ENCODE measurements at places on chromosomes 2 and 18. TPM values are rescaled to one million over a fixed set of nuclear protein-coding genes. Genes with fewer than 3 reads are reported as not detected.

REG3G gene
- not detected for total RNA-seq

GRCh38 chr2:135745545-135745944 is 3.9 kb downstream of the UBXN4 start:
- peak; percentile 49 for DNase-seq

GRCh38 chr2:158745067-158745865 is 49.9 kb upstream of the DAPL1 start:
- peak; percentile 85 for DNase-seq

DNA sequence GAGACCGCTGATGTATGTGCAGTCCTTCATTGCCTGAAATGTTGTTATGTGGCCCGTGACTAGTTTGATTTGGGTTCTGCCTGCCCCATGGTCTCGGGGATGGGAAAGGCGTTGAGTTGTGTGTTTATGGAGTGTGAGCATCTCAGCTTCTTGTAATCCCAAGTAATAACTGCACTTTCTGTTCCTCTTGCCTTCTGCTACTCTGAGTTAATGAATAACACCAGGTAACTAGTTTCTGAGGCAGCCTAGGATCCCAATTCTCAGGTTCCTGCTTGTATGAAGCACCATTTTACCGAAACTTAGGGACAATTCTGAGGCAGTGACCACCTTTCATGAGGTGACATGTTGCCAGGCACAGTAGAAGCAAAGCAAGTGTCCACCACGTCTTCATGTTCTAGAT is 170.0 kb downstream of the ALK start:
- DNase-seq = no peak

EMILIN2 gene
- total RNA-seq = 8.7 TPM

Data from dermis blood vessel endothelial cell (primary cell).